NCI-H187 (cell line): ENCODE measurements at places on chromosomes 16 and 17.

- DNase-seq: no peak
Observed at GRCh38 chr17:16273929-16274339, 56.9 kb downstream of the PIGL start.

- DNase-seq: no peak
Observed at GRCh38 chr17:67436233-67436632, 59.2 kb downstream of the PITPNC1 start.

GRCh38 chr16:35296962-35297653 is 1837.7 kb downstream of the TP53TG3F start:
- DNase-seq: no peak

- DNase-seq: no peak
Observed at GRCh38 chr17:33013596-33014375, 22.1 kb downstream of the SPACA3 start.

DNA sequence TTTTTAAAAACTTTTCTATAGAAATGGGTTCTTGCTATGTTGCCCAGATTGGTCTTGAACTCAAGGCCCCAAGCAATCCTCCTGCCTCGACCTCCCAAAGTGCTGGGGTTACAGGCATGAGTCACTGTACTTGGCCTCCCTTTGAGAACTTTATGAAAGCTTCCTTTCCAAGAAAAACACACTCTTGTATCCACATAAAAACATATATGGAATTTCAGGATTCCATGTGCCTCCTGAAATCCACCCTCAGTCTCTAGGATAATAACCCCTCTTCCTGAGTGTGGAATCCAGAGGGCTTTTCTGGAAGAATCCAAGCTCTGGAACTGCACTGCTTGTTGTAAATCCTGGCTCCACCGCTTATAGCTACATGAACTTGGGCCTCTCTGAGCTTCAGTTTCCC is 53.2 kb upstream of the MRTFB start:
- DNase-seq: no peak

DNA sequence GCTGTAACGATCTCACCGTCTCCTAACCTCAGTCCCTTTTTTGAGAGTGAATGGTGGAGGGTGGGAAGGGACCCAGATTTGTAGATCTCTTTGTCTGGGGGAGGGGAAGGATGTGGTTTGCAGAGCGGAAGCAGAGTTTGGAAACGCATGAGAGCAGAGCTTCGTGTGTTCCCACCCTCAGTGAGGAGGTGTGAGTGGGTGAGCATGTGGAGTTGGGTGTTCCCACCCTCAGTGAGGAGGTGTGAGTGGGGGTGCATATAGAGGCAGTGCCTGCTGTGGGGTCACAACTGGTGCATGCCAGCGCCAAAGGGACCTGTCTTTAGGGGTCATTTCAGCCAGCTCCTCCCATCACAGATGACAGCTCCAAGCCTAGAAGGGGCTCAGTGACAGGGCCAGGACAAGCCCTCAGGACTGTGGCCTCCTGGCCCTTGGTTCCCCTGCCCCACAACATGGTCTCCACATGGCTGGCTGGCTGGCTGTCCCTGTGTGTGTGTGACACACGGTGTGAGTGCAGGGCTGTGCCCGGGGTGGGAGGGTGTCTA is 1.8 kb upstream of the CISD3 start:
- DNase-seq: no peak

GRCh38 chr17:61218438-61218837 is 181.2 kb upstream of the TBX2 start:
- DNase-seq: no peak

- no peak for DNase-seq
Observed at GRCh38 chr17:9101356-9101755, 80.0 kb downstream of the NTN1 start.

- DNase-seq: no peak
Observed at GRCh38 chr16:27341549-27341948, 27.8 kb downstream of the IL4R start.

- DNase-seq: no peak
Observed at GRCh38 chr17:46064460-46064859, 65.4 kb downstream of the STH start.

DNA sequence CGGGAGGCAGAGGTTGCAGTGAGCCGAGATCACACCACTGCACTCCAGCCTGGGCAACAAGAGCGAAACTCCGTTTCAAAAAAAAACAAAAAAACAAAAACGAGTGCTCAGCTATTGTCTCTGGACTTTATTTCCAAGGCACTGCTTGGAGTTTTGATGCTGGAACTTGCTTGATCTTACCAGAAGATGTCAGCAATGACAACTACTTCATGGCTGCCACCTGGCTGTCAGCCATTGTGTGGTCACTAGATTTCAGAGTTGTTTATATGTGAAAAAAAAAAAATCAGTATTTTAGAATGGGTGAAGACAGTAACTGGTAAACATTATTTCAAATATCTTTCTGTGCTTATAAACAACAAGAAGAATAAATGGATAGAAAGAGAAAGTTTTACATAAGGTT is 26.3 kb upstream of the OR4D1 start:
- no peak for DNase-seq

- no peak for DNase-seq
Observed at GRCh38 chr17:846901-847843, 65.0 kb downstream of the MRM3 start.

DNA sequence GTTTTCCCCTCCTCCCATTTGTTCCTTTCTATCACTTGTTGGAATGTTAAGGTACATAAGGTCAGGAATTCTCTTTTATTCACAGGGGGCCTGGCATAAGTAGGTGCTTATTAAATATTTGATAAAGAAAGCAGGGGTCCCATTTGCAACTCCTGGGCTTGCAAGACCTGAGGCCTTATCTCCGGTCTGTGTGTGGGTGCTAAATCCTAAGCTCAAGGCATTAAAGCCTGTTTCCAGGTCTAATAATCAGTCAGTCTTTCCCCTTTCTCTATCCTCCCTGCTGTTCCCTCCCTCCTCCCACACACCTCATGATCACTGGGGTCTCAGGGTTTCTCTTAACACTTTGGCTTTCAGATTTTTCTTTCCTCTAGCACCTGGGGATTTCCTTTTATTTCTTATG is 17.1 kb downstream of the NTN1 start:
- DNase-seq: no peak

- no peak for DNase-seq
Observed at GRCh38 chr16:55559933-55560516, 6.5 kb upstream of the CAPNS2 start.

GRCh38 chr17:42519546-42520491 is 16.2 kb upstream of the NAGLU start:
- DNase-seq: no peak

GRCh38 chr17:73624496-73624988 is 19.7 kb downstream of the SDK2 start:
- DNase-seq: no peak

GRCh38 chr16:11093572-11094074 is 149.3 kb downstream of the CLEC16A start:
- DNase-seq: no peak

DNA sequence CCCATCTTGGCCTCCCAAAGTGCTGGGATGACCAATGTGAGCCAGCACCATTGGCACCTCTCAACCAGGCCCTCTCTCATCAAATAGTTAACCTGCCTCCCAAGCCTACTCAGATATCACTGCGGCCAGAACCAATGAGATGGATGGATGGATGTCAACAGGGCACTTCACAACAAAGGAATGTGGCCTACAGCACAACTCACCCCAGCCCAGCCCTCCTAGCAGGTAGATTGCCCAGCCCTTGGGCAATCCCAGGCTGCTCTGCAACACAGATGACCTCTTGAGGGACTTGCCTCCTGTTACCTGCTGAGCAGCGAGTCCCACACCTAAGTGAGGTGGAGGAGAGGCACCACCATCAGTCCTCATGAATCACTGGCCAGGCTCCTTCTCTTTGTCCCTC is 22.6 kb upstream of the KIFC3 start:
- DNase-seq: no peak

GRCh38 chr17:78387977-78388941 is 9.8 kb downstream of the PGS1 start:
- no peak for DNase-seq

DNA sequence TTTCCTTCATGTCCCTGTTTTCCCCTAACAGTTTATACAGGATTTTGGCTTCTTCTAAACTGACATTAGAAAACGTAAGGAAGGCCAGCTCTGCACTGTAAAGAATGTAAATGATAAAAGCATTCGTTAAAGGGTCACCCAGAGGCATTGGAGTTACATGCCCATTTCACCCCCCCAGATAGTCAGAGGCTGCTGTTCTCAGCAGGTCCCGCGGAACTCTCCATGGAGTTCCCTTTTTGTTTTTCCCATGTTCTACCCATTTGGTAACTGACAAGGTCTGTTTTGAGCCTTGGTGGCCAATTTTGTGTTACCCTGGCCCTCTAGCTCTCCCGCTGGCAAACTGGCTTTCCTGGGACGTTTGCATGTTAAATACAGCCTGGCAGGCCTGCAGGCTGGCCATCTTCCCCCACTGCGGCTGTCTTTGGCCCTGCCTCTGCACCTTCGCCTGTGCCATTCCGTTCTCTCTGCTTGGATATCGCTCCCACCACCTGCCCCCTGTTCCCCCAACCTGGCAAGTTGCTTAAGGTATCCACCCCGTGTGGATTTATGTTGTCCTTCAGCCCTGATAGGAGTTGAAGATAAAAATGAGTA is 49.7 kb downstream of the EPN2 start:
- DNase-seq: no peak

- DNase-seq: no peak
Observed at GRCh38 chr17:45096926-45097325, 35.4 kb downstream of the PLCD3 start.

- DNase-seq: no peak
Observed at GRCh38 chr16:67537270-67537635, 8.6 kb downstream of the RIPOR1 start.

- no peak for DNase-seq
Observed at GRCh38 chr16:50011707-50012106, 13.3 kb upstream of the CNEP1R1 start.

- no peak for DNase-seq
Observed at GRCh38 chr17:74639704-74640151, 16.2 kb upstream of the CD300E start.

- DNase-seq: no peak
Observed at GRCh38 chr16:75272097-75272551, 20.7 kb upstream of the BCAR1 start.

DNA sequence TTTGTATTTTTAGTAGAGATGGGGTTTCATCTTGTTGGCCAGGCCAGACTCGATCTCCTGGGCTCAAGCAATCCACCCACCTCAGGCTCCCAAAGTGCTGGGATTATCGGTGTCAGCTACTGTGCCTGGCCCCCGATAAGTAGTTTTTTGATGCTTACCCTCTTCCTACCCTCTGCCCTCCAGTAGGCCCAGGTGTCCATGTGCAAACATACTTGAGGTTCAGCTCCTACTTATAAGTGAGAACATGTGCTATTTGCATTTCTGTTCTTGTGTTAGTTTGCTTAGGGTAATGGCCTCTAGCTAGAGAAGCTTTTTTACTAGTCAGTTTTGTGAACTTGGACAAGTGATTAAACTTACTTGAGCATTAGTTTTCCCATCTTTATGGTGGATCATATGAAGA is 136.8 kb downstream of the HS3ST4 start:
- DNase-seq: no peak

GRCh38 chr17:79987187-79987934 is 48.3 kb downstream of the TBC1D16 start:
- DNase-seq: no peak

DNA sequence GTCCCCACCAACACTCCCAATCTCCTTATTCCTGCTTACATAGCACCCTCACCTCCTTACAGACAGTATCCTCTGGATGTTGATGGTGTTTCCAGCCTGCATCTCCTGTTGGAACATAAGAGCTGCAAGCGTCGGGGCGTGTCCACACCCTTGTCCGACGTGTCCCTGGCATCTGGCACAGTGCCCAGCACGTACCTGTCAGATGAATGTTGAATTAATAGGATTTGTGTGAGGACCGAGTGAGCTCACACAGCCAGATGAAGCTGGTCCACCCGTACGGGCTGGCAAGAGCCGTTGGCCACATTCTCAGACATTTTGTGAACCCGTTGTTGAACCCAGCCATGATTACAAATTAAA is 12.2 kb upstream of the CBX4 start:
- peak; percentile 77 for DNase-seq

DNA sequence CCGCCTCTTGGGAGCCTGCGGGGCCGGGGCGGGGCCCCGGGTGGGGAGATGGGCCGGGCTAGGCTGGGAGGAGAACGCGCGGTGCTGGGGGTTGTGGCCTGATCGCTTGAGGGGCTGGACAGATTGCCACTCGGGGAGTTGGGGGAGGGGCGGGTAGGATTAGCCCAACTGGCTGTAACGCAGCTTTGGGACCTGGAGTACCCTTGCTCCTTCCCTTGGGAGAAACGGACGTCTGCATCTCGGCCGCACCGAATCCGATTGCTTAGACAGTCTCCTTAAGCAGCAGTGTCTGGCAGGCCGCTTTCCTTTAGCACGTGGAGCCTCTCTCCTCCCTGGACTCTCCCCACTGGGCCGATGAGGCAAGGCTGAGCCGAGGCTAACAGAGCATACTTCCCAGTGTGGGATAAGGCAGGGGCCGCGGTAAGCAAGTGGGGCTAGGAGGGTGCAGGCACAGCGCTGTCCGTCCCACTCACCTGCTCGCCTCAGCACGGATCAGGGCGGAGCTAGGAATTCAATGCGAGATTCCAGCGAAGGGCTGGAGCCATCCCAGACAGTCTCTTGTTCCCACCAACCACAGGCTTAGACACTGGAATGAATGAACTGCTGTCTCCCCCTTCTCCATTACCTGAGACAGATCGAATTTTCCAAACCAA is 540 bp upstream of the ACLY start:
- peak; percentile 71 for DNase-seq

- no peak for DNase-seq
Observed at GRCh38 chr17:77373299-77374169, 232.8 kb downstream of the SEC14L1 start.

DNA sequence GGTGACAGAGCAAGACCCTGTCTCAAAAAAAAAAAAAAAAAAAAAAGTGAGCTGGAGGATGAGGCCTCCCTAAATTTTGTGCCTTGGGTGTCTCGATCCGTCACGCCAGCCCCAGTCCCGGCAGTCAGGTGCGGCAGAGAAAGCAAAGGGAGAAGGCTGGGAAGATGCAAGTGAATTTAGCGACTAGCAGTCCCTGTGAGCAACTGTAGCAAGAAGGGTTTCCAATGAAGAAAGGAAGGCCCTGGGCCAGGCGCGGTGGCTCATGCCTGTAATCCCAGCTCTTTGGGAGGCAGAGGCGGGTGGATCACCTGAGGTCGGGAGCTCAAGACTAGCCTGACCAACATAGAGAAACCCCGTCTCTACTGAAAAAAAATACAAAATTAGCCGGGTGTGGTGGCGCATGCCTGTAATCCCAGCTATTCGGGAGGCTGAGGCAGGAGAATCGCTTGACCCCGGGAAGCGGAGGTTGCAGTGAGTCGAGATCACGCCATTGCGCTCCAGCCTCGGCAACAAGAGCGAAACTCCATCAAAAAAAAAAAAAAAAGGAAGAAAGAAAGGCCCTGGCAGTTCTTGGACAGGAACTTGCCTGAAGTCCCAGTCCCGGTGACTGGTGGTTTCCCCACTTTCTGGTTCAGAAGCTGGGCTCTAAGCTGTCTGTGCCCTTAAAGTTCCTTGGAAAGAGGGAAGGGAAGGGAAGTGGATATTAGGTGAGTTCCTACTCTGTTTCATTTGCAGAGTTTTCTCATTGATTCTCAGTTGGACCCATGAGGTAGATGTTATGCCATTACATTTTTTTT is 1.8 kb upstream of the QPRT start:
- DNase-seq: no peak
